ENCODE measurements at places on chromosomes 2 and 18.

DNA sequence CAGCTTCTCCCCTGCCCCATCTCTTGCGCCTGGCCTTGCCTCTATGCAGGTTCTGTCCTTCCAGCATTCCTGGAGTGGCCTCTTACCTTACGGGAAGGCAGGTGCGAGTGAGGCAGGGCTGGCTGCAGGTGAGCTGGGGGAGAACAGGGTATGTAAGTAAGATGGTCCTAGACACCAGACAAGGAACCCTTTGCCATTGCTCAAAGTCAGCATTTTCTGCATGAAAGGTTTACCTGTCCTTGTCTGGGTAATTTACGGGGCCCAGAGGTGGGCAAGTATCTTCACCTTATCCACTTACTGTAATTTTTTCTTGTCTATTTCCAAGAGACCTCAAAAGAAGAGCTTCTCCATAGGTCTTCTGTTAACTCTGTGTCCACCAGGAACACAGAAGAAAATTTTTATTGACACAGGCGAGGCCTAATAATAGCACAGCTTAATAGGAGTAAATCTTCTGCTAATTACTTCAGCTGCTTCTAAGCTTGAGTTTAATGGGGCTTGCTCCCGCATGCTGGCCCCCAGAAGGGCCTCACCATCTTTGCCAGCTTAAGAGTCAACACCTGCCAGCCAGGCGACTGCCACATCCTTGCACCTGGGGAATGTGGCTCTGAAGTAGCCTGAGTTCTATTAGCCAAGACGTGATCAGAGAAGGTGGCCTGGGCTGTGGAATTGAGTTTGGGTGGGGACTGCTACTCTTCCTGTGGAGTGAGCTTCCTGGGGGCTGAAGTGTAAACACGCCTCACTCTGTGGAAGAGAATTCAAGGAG, 27.1 kb downstream of the PCARE start:
- no peak for DNase-seq

DNA sequence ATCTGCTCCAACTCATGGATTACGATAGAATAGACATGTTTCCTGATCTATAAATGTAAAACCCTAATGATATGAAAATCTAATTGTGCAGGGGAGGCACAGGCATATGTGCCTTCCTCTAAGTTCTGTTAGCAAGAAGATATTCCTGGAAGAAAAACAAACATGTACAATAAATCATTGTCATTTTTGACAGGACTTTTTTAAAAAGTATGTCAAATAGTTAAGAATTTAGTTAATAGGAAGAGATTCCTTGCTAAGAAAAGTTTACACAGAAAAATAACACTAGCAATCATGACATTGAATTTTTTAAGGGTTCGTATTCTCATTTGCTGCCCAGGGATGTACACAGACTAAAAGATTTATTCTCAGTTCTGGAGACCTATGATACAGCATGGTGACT, 15.3 kb upstream of the CREB1 start:
- DNase-seq: no peak

GRCh38 chr2:71700658-71701397, 247.5 kb downstream of the DYSF start:
- no peak for DNase-seq

- DNase-seq: no peak
These were observed 77.5 kb upstream of the HK2 start for GRCh38 chr2:74756356-74756890.

- DNase-seq: no peak
These were observed 12.9 kb upstream of the ETAA1 start for GRCh38 chr2:67384123-67384822.

DNA sequence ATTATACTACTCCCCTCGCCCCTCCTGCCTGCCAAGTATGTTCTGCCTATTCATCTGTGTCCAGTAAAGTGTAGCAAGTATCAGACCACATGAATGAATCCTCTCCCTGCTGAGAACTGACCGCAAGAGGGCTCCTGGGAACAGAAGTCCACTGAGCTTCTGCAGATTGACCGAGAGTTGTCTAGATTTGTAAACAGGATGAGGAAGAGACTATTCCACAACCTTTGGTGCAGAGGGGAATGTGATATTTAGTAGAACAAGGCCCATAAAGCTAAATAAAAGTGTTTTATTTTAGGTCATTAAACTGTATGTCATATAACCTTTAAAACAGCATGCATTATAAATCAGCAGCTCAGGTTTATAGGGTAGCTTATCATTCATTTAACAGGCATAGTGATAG, 377.0 kb downstream of the DCC start:
- DNase-seq: no peak

DNA sequence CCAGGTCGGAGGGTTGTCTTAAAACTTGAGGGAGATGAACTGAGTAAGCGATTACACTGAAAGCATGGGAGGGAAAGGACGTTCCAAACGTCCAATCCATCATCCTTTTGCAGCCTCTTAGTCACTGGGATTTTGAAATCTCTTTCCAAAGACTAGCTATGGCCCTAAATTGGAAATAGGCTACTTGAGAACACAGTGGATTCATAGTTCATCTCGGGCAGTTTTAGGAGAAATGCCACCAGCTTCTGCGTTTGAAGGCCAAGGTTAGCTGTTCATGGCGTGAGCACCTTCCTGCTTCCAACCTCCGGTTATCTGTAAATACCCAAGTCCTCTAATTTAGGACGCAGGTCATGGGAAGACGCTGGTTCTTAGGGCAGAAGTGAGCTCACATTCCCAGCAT, 821 bp upstream of the EML6 start:
- no peak for DNase-seq

GRCh38 chr2:236216711-236217110, 47.5 kb downstream of the ASB18 start:
- DNase-seq: no peak

DNA sequence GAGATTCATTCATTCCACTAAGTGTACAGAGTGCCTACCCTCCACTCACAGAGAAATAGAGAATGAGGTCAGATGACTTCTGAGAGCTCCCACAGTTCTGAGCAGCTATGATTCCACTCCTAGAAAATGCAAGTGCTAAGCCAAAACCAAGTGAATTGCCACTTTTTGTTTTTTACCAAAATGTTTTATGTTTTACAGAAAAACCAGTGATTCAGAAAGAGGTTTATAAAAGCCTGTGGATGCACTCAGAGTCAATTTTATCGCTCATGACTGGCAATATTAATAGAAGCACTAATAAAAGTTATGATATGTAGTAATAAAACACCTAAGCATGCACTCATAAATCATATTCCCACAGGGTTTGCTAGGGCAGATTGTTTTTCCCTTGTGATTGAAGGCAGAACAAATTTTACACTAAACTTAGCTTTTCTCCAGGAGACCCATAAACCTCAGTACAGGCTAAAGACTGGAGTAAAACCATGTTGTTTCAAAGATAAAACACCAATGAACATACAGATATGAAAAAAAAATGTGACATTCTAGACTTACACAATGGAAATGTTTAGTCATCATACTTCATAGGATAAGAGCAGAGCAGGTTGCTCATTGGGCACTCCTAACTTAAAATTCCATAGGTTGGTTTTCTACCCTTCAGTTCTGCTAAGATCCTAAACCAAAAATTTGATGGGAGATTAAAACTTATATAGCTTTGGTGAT, 67.5 kb downstream of the PDK1 start:
- no peak for DNase-seq

- DNase-seq: no peak
These were observed 50.9 kb downstream of the KDM3A start for GRCh38 chr2:86492048-86492453.

GRCh38 chr2:55084641-55085040, 34.4 kb upstream of the RTN4 start:
- no peak for DNase-seq

GRCh38 chr2:55954306-55955035, 30.9 kb upstream of the EFEMP1 start:
- no peak for DNase-seq

DNA sequence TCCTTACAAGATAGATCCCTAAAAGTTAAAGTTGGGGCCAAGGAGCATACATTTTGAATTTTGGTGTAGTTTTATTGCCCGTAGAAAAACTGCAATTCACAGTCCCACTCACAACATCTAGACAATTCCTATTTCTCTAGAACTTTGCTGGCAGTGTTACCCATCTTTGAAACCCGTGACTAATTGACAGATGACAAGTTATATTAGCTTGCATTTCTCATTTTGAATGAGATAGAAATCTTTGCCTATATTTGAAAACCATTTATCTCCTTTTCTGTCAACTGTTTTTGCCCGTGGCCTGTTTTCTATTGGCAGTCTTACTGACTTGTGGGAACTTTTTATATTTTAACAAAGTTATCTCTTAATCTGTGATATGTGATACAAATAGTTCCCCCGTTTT, 50.0 kb downstream of the OXER1 start:
- DNase-seq: no peak

DNA sequence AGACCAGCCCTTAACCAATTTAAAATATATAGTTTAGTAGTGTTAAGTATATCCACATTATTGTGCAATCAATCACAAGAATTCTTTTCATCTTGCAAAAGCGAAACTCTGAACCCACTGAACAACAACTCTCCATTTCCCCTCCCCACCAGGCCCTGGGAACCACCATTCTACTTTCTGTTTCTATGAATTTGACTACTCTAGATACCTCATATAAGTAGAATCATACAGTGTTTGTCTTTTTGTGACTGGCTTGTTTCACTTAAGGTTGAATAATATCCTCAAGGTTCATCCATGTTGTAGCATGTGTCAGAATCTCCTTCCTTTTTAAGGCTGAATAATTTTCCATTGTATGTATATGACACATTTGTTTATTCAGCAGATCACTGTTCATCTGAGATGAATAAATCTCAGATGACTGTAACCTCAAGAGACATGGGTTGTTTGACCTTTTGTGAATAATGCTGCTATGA, 8.1 kb upstream of the SOS1 start:
- peak; percentile 57 for DNase-seq

DNA sequence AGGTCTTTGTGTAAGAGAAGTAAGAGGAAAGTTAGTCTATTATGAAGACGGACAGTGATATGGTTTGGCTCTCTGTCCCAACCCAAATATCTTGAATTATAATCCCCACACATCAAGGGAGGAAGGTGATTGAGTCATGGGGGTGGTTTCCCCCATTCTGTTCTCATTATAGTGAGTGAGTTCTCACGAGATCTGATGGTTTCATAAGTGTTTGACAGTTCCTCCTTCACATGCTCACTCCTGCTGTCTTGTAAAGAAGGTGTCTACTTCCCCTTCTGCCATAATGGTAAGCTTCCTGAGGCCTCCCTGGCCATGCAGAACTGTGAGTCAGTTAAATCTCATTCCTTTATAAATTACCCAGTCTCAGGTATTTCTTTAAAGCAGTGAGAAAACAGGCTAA, 67.6 kb downstream of the NEURL3 start:
- DNase-seq: no peak

DNA sequence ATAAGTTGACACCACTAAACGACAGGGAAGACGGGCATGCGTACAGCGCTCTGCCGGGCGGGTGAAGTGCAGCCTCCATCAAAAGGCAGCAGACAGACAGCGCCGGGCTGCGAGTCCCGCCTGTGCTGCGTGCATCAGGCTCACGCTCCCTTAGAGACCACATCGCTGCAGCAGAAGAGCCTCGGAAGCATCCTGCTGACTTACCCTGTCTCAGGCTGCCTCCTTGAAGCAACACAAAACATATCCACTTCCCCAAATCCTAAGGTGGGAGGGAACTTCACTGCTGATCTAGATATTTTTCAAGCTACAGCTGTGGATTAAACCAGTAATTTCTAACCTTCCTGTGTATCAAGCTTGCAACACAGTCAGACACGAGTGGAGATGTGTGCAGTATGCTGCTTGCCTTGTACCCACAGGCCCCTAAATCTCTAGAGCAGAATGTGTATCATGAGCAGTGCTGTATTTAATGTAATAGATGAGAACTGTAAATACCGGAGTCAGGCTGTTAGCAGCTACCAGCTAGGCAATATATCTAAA, 6.4 kb downstream of the MYT1L start:
- no peak for DNase-seq

DNA sequence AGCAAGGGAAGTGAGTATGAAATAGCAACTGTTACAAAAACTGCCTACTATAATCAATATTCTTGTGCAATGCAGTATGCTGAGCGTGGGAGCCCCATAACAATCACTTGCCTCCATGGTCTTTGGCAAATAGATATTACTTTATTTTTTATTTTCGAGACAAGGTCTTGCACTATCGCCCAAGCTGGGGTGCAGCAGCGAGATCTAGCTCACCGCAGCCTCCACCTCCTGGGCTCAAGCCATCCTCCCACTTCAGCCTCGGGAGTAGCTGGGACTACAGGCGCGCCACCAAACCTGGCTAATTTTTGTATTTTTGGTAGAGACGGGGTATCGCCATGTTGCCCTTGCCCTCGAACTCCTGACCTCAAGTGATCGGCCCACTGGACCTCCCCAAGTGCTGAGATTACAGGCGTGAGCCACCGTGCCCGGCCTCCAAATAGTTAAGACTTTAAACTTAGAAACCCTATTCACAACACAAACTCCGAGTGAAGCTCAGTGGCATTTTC, 1.2 kb upstream of the CCNT2 start:
- DNase-seq: no peak

DNA sequence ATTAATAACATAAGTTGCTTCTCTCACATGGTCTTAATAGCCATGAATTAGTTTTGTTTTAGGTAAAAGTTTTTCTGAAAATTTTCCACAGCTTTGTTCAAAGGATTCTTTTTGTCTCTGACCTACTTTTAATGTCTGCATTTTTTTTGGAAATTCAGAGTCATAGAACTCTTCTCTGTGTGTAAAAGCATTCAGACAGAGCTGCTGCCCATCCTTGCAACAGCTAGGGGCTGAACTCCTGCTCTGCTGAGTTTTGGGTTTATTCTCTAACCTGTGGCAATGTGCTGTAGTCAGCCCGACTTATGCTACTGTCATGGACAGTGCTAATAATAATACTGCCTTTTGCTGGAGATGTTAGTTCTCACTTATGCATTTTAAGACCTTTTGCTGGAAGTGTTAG, 44.1 kb downstream of the RALBP1 start:
- DNase-seq: no peak

GRCh38 chr2:36871068-36871707, 95.1 kb downstream of the STRN start:
- DNase-seq: no peak

DNA sequence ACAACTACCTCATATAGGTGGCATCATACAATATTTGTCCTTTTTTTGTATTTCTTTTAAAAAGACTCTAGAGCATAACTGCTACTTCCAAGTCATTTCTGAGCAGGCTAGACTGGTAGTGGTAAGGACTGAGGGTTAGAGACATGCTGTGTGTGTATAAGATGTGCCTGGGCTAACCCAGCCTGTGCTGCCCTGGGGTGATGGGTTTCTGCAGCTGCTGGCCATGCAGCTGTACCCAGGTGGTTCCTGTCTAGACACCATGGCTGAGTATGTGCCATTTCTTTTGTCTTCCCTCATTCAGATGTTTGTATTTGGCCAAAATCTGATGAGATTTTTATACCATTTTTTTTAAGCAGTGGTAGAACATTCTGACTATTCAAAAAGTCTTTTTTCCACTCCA, 40.0 kb downstream of the MERTK start:
- no peak for DNase-seq

DNA sequence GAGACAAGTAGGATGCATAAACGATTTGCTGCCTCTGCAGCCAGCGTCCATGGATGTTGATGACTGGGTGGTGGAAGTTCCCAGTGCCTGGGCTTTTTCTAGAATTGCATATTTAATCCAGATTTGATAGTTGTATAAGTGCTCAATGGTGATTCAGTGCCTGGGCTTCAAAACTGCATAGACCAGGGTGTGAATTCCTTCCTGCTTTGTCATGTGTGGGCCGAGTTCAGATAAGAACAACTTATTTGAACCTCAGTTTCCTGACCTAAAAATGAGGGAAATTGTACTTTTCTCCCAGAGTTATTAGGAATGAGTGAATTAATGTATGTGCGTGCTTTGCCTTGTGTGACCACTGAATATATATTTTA, 154.6 kb downstream of the WDSUB1 start:
- DNase-seq: no peak

Measured in activated effector memory CD4-positive, alpha-beta T cell treated with Interleukin-2 at 50 U/mL for 16 hours (primary cell).